DMS53 (cell line): ENCODE measurements at places on chromosomes 7 and 10.
A peak's percentile ranks its signal among the peaks of the same experiment; 100 is the strongest.

- no peak for DNase-seq
Measured at GRCh38 chr7:37416378-37417106, 32.1 kb downstream of the ELMO1 start.

GRCh38 chr10:65742906-65743305 is 1182.9 kb upstream of the LRRTM3 start:
- DNase-seq, result no peak

GRCh38 chr7:2861509-2861908 is 17.4 kb upstream of the GNA12 start:
- no peak for DNase-seq

GRCh38 chr10:32379950-32380551 is 33.1 kb upstream of the EPC1 start:
- peak; percentile 47 for DNase-seq

GRCh38 chr10:124497196-124497881 is 35.7 kb downstream of the LHPP start:
- DNase-seq, result no peak

GRCh38 chr7:15494711-15495110 is 67.1 kb downstream of the AGMO start:
- DNase-seq, result peak; percentile 38

GRCh38 chr10:72658696-72659400 is 33.0 kb upstream of the MICU1 start:
- DNase-seq, result peak; percentile 9

GRCh38 chr10:13311177-13311575 is 11.3 kb upstream of the PHYH start:
- DNase-seq, result no peak

DNA sequence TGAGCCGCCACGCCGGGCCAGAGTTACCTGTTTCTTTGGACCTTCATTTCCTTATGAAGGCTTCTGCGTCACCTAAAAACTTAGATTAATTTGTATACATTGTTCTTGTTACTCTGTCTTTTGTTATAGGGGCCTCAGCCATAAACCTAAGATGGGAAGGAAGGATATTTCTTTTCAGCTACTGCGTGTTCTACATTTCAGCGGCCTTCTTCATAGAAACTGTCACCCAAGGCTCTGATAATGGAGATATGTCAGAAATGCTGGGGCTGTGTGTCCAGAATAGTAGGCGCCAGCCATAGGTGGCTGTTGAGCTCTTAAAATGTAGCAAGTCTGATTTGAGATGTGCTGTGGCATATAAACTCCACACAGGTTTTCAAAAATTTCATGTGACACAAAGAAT is 52.9 kb downstream of the HK1 start:
- DNase-seq, result no peak

- no peak for DNase-seq
Measured at GRCh38 chr7:41599760-41600159, 103.1 kb downstream of the INHBA start.

DNA sequence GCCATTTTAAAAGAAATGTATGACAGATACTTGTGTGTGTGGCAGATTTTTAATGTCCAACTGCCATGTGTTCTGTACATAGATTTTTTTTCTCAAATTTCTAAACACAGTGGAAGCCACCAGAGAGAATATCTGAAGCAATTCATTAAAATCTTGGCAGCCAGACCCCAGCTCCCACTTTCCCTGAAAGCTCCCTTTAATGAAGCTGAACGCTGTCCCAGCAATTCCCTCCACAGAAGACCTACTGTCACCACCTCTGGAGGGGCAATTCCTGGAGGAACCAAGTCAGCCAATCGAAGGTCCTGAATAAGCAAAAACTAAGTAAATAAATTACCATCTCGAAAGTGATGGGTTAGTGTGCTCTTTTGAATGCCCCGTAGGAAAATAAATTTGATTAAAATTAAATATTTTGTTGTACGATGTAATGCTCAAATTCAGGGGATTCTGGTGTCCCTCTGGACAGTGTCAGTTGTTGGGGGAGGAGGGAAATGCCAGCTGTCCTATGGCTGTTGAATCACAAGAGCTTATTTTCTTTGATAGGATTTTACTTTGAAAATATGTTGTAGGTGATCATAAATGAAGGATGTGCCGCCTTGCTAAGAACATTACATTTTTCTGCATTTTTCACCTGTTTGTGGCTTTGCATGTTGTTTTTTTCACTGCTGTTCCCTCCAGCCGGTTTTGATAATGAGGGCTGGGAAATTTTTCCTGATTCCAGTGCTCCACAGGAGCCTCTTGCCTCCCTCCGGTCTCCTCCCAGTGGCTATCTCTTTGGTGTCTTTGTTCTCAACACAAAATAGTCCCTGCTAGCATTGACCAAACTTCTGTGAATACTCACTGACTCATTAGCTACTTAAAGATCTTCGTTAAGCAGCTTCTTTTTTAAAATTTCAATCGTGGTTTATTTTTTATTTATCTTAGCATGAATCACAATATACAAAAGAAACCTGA is 9.2 kb upstream of the GSAP start:
- DNase-seq, result no peak
